Stimulated activated CD4-positive, alpha-beta T cell treated with anti-CD3 and anti-CD28 coated beads, Interleukin-4, amount 100 ng/mL, for 1 hour (primary cell): ENCODE measurements at places on chromosomes 1 and 21.

- DNase-seq: no peak
Measured at GRCh38 chr21:46091631-46092025, 6.3 kb upstream of the COL6A2 start.

GRCh38 chr1:32766328-32766972, 50.7 kb downstream of the YARS1 start:
- DNase-seq: no peak

- DNase-seq: no peak
Measured at GRCh38 chr1:180185281-180185680, 30.6 kb downstream of the QSOX1 start.

DNA sequence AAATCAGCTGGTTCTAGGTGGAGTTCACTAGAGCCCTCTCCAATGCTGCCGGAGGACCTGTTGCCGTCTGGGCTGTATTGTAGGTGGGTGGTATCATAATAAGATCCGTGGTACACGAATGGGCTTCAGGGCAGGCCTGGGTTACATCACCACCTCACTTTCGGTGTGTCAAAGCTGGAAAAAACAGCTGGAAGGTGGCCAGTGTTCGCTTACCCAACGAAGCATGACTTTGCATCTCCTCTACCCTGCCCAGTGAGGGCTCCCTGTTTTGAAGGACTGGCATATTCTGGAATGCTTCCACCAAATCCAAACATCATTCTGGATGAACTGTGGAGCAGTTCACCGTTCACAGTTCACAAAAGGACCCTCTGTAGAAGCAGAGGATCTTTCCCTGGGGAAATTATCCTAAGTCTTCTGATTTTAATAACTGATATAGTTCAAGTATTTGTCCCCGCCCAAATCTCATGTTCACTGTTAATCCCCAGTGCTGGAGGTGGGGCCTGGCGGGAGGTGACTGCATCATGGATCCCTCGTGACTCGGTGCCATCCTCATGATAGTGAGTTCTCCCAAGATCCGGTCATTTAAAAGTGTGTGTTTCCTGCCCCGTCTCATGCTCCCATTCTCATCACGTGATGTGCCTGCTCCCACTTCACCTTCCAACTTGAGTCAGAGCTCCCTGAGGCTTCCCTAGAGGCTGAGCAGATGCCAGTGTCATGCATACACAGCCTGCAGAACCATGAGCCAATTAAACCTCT, 429.0 kb downstream of the KIF26B start:
- no peak for DNase-seq

- DNase-seq: no peak
Measured at GRCh38 chr1:68889471-68889870, 392.6 kb upstream of the DEPDC1 start.

- no peak for DNase-seq
Measured at GRCh38 chr1:114758256-114758832, 560 bp upstream of the CSDE1 start.

DNA sequence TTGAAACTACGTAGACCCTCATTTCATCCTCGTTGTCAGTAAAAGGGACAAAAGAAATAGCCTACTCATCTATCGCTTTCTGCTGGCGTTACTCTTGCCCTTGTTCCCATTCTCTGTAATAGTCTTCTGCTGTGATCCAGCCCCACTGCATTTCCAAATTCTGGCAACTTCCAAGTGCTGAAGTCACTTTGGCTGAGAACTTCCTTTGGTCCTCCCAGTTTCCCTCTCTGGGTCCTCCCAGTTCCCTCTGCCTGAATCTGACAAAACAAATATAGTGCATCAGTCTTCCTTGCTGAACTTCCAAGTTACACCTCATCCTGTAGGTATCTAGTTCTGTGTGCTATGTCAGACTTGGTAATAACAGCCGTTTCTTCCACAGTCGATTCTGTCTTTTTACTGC, 47.0 kb upstream of the PLA2G4A start:
- no peak for DNase-seq

GRCh38 chr1:109937738-109938137, 27.1 kb downstream of the CSF1 start:
- DNase-seq: no peak

- DNase-seq: no peak
Measured at GRCh38 chr1:113210248-113210647, 137.2 kb downstream of the LRIG2 start.

DNA sequence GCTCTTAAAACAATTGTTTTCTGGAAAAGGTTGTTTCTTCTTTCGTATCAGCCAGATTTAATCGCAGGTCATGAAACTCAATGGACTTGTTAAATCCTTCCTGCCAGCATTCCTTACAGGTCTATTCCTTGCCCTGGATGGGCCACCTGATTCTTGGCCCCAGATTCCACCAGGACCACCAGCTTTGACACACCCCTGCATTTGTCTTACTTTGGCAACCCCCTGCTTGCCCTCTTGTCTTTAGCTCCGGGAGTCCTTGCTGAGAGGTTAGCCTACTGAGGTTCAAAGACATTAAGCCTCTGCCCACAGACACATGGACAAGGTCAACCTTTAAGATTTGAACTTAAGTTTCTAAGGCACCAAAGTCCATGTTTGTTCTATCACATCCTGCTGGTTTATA, 27.1 kb upstream of the DAB1 start:
- DNase-seq: no peak

DNA sequence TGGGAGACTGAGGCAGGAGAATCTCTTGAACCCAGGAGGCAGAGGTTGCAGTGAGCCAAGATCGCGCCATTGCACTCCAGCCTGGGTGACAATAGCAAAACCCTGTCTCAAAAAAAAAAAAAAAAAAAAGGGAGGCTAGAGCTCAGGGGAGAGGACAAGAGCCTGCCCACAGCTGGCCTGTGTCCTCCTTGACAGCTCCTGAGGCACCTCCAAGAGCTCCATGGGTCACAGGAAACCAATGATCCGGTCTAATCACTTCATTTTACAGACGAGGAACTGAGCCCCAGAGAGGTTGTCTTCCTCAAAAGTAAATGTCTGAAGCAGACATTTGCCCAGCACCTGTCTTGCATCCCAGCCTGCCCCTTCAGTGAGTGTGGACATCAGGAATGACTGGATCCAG, 49.4 kb downstream of the NID1 start:
- DNase-seq: no peak

DNA sequence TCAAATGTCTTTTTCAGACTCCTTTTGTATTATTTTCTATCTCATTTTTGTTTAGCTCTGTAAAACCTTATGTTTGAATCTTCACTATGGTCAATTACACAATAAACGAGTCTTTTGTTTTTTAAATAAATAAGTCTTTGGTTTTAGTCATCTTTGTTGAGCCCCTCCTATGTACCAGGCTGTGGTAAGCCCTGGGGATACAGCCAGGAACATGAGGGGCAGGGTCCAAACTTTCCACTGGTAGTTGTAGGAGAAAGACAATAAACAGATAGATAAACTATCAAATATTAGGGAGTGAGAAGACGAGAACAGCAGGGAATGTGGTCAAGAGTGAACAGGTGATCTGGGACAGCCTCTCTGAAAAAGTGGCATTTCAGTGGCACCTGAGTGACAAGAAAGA, 186.6 kb downstream of the ZNF281 start:
- DNase-seq: no peak
